ENCODE measurements at places on chromosomes 2 and 18.

DNA sequence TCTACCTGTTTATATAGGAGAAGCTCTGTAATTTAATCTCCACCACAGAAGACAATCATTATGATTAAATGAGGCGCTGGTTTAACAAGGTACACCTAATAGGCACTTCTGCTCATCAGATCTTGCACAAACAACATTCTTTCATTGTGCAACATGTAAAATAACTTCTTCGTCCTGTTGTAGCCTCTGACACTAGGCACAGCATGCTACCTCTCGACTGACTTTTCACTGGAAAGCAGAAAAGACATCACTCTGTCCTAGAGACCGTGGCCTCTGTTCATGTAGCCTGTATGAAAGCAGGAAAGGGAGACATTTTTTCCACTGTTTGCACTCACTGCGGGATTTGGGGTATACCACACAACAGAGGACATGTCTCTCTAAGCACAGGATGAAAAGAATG lies 316.5 kb downstream of the IRS1 start:
- no peak for DNase-seq

DNA sequence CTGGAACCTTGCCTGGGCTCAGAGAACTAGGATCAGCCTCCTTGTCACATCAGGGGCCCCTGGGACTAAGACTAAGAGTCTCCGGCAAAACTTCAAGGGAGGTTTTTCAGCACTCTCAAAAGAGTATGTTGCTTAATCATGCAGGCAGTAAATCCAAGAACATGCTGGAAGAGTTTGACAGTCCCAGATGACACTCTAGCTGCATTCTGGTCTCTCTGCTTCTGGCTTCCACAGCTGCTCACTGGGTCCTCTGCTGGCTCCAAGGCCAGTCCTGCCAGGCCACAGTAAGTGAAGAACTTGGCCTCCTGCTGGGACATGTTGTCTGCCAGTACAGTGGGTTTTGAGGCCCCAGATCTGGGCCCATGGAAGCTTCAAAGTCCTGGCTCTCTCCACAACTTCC lies 45.2 kb upstream of the IL1RL1 start:
- no peak for DNase-seq

- no peak for DNase-seq
Observed at GRCh38 chr2:46200100-46200690, 97.0 kb upstream of the EPAS1 start.

- DNase-seq, result no peak
Observed at GRCh38 chr18:67199993-67200617, 316.4 kb downstream of the DSEL start.

- no peak for DNase-seq
Observed at GRCh38 chr2:11573418-11574175, 39.8 kb downstream of the GREB1 start.

DNA sequence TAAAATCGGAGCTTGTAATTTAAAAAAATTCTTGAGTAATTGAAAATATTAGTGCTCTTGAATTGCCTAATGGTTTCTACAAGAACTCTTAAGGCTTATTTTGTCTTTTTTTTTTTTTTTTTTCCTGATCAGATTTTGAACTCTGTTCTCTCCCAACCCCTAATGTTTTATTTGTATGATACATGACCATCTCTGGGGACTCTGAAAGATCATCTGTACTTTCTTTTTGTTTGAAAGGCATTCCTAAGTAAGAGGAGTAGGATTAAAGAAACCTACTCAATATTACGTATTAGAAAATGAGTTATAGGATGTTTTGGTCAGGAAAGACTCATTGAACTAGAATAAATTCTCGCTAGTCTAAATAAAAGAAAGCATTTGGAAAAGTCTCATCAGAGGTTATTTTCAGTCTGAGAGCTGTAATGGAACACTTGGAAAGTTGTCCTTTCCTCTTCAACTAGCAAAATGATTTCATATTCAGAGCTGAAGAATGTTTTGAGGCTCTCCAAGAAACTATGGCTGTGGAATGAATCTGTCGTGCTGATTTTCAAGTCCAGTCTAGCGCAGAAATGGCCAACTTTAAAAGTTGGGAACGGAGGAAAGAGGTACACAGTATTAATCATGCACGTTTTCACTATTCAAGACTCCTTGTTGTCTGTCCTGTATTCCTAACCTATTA lies 182.7 kb downstream of the PRPF40A start:
- no peak for DNase-seq

- no peak for DNase-seq
Observed at GRCh38 chr2:176552501-176553135, 283.4 kb downstream of the MTX2 start.

- no peak for DNase-seq
Observed at GRCh38 chr2:54520687-54521086, 64.6 kb downstream of the SPTBN1 start.

- DNase-seq, result no peak
Observed at GRCh38 chr2:187124529-187124928, 275.6 kb upstream of the ZSWIM2 start.

DNA sequence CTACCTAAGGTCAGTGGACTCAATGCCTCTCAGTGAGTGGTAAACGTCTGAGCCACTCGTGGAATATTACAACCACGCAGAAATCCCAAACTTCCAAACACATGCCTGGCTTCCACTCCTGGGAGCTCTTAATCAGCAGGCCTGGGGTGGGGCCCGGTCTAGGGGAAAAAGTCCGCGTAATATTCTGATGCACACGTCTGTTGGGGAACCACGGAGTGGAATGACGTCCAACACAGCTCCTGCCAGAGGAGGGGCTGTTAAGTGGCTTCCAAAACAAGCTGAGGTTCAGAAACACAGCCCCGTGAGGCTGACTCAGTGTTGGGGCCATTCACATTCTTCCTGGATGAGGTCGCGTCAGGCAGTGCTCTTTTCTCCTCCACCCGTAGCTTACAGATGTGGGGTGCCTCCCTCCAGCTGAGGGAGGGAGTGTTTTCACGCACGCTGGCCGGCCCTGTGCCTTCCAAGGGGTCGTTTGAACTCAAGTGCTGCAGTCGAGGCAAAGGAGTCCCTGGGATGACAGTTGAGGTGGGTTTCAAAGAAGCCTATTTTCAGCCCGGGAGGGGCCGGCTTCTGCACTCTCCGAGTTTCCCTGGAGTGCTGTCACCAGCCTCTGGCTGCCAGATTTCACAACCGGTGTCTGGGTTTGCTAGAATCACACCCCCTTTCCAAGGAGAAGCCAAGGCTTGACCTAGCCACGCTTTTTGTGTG lies 73.1 kb downstream of the ACKR3 start:
- DNase-seq, result no peak

GRCh38 chr18:73544032-73544431 lies 603.6 kb downstream of the FBXO15 start:
- DNase-seq, result no peak

- DNase-seq, result no peak
Observed at GRCh38 chr2:118333664-118334063, 245.4 kb downstream of the INSIG2 start.

GRCh38 chr2:235654103-235654813 lies 160.4 kb downstream of the AGAP1 start:
- no peak for DNase-seq

- DNase-seq, result no peak
Observed at GRCh38 chr18:35163014-35163539, 77.8 kb upstream of the ZNF397 start.

GRCh38 chr2:235264512-235264911 lies 229.3 kb upstream of the AGAP1 start:
- DNase-seq, result no peak

DNA sequence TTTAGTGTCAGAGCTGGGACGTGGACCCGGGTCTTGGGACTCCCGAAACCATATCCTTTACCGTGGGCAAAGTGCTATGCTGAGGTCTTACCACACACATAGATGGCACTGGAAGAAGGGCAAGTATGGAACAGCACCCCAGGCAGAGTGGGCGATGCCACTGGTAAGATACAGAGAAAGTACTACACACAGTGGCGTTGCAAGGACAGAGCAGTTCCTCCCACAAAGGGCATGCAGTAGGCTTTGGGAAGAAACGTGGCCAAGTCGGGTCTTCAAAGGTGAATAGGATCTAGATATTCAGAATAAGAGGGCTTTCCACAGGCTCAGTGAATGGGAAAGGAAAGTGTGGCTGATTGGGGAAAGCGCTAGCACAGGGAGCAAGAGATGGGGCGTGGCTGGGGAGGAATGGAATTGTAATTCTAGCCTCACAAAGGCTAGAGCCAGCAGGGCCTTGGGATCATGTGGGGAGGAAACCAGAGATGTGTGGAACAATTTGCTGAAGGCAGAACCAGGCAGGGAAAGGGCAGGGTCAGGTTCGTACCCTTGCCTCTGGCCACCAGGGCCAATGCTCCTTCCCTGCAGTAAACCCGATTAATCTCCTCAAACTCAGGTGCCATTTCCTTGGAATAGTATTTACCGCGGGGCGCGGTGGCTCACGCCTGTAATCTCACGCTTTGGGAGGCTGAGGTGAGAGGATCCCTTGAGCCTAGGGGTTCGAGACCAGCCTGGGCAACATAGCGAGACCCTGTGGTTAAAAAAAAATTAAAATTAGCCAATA lies 36.0 kb downstream of the PCBP1 start:
- DNase-seq, result no peak

- DNase-seq, result no peak
Observed at GRCh38 chr18:50679656-50680055, 119.8 kb downstream of the MAPK4 start.

DNA sequence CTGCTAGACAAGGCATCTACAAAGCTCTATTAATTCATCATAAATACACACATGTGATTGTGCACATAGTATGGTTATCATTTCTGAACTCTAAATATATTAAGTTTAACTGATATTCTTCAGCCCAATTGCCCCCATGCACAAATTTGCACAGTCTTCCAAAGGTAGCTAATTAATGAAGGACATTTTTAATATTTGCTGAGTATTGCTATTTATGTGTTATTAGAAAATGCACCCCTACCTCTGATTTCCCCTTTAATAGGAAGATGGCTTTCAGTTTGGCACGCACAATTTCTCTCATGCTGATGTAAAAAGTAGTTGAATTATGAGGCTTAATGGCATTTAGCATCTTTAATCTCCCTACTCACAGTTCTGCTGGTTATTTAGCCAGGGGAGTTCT lies 242.1 kb downstream of the DCC start:
- DNase-seq, result no peak

DNA sequence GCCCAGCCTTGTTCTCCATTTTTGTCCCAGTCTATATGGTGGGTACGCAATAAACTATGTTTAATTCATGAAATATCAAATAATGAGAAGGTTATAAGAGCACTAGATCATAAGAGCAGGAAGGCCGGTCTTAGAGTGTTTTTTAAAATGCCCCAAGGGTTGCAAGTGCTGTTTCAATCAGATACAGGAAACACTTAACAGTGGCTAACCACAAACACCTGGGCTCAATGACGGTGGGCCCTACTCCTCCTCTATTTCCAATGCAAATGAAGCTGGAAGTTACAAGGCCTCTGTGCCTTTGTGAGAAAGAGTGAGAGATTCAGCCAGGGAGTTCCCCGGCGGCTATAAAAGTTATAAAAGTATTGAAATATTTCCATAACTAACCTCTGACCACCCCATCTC lies 18.9 kb upstream of the WDR33 start:
- DNase-seq, result peak; percentile 59

DNA sequence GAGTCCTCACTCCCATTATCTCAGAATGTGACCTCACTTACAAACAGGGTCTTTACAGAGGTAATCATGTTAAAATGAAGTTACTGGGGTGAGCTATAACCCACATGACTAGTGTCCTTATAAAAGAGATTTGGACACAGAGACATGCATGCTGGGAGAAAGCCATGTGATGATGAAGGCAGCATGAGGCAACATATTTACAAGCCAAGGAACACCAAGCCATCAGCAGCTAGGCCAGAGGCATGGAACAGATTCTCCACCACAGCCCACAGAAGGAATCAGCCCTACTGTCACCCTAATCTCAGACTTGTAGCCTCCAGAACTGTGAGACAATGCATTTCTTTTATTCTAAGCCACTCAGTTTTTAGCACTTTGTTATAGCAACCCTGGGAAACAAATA lies 171.9 kb downstream of the EN1 start:
- no peak for DNase-seq

DNA sequence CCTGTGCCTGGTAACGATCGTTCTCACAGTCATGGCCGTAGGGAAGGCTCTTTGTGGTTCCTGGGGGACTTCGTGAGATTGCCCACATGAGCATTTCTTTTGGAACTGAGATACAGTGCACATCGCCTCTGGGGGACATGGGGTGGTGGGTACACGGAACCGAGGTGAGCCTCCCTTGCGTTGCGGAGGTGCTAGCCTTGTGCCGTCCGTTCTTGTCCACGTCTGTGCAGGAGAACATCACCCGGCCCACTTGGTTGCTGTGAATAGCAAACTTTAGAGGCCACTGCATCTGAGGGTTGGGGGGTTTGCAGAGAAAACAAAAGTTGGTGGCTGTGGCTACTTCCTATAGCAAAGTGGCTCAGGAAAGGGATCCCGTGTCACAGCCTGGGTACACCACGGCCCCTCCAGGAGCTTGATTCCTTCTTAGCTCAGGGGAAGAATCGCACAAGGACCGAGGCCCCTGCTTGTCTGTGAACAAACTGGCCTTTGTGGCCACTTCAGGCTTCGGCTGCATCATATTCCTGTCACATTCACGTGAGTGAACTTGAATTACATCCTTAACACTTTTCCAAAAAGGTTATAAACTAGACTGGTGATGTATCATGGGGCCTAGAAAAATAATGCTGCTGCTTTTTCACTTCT lies 72.6 kb downstream of the LRRFIP1 start:
- DNase-seq, result no peak

DNA sequence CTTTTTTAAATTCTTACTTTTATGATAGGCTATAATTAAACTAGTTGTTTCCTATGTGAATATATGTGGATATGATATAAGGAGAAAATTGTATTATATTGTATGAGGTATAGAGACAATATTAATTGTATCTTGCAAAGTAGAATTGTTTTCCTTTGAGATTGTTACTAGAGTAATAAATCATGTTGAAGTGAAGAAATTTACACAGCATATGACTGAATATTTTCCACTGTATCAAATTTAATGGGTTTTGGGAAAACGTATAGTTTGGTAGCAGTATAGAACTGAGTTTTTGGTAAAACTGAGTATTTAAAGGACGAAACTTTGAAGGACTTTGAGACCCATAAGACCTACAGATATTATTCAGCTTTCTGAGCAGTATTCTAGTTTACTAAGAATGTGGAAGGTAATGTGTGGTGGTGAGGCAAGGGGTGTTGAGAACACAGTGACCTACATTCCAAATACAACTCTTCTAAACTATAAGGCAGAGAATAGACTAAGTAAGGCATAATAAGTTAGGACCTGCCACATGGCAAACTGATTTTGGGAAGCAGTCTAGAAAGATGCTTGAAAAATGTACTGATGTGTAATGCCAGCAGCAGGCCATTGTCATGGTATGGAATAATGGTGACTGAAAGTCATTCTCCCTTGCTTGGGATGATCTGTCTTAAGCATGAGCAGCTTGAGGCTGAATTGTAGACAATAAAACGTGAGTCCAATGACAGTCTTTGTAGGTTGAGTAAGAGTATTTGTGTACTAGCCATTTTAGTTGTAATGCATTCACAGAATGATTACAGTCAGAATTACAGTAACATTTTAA lies 29.6 kb downstream of the PKP4 start:
- no peak for DNase-seq

DNA sequence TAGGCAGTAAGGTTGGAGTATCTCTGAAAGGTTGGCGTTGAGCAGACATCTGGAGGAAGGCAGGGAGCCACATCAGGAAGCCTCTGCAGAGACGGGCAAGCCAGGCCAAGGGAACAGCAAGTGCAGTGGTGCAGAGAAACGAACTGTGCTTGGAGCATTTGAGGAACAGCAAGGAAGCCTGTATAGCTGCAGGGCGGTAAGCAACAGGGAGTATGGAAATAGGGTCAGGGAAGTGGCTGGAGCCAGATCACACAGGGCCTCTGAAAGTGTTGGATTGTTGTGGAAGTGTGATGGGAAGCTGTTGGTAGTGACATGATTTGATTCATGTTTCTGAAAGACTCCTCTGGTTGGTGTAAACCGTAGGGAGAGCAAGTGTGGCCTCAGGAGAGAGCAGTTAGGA lies 13.4 kb upstream of the TMEM237 start:
- no peak for DNase-seq
